ENCODE measurements at places on chromosomes 5 and 9.

DNA sequence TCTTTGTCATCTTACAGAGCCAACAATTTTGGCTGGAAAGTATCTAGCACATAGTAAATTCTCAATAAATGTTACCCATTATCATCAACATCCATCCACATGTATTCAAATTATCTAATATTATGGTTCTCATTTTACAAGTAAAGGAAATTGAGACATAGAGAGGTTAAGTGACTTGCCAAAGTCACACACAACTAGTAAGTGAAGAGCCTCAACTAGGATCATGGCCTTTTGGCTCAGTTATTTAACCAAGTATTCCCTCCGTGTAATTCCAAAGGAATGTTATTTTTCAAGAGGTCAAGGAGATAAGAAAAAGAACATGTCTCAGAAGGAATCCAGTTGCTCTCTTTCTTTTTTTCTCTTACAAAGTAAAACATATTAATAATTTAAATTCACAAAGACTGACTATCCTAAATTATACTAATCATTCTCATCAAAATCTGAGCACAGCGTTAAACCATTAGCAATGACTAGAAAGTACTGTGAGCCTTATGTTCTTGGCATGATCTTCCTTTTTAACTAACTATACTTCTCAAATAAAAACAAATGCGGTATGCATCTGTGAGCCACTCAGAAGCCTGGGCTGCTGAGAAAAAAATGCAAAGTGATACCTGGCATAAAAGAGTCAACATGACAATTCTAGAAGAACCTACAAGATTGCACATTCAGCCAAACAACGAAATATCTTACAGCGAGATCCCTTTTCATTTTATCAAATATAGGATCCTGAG, 350.9 kb downstream of the GLIS3 start:
- no peak for DNase-seq

DNA sequence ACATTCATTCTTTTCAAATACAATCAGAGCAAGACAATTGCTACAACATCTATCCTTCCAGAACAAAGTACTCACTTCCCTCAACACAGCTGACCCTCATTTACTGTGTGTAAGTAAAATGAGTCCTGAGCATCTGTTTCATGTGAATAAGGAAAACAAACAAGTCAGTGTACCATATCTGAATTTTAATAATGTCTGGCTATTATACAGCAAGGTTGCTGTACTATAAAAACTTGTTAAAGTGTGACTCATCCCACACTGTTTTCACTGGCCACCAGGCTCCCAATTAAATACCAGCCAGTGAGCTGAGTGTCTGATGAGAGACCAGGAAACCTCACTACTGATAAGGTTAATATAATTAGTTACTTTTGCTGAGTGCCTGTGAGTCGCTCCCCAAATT, 339.8 kb downstream of the AGTPBP1 start:
- no peak for DNase-seq

GRCh38 chr5:175897285-175897684, 25.9 kb downstream of the CPLX2 start:
- no peak for DNase-seq

DNA sequence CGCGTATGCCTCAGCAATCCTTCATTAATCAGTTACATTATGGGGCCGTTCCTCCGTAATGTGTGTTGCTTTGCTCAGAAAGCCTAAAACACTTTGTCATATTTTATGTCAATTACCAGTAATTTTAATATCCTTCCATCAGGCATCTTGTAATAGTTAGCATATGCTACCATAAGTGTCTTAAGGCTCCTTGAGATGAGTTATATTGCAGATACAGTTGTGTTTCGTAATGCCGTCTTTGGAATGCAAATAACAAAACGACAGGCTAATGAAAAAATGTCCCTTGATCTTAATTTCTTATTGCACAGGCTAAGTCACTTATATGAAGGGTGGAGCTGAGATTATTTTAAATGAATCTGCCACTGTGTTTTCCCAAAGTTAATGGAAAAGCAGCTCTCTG, 50.5 kb downstream of the TBCA start:
- no peak for DNase-seq

- DNase-seq: no peak
Measured at GRCh38 chr5:15717001-15717400, 217.0 kb downstream of the FBXL7 start.

DNA sequence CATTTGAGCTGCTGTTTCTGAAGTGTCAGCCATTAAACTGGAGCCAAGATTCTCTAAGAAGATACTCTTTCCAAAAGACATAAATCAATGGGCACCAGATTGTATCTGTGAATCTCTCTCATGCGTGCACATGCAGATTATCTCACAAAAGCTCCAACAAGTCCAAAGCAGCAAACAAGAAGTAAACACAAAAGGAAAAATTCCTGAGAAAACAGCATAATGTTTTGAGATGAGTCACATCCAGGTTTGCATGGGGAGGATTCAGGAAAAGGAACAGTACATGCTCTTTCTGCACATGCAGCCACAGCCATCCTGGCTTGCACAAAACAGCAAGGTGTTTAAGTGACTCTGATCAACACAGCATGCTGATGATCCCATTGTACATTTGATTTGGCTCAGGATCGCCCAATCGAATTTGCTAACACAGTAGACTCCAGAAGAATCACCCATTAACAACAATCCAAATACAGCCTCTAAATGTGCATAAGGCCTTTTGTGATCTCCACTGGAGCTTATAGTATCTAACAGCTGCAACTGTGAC, 143.1 kb downstream of the ELAVL2 start:
- DNase-seq: peak; percentile 38

- no peak for DNase-seq
Measured at GRCh38 chr5:2204366-2205184, 321.9 kb upstream of the IRX4 start.

- no peak for DNase-seq
Measured at GRCh38 chr9:89441655-89441970, 56.3 kb downstream of the SEMA4D start.

- DNase-seq: no peak
Measured at GRCh38 chr5:147633173-147633572, 123.3 kb upstream of the DPYSL3 start.

- no peak for DNase-seq
Measured at GRCh38 chr9:34027845-34028574, 20.7 kb downstream of the UBAP2 start.

DNA sequence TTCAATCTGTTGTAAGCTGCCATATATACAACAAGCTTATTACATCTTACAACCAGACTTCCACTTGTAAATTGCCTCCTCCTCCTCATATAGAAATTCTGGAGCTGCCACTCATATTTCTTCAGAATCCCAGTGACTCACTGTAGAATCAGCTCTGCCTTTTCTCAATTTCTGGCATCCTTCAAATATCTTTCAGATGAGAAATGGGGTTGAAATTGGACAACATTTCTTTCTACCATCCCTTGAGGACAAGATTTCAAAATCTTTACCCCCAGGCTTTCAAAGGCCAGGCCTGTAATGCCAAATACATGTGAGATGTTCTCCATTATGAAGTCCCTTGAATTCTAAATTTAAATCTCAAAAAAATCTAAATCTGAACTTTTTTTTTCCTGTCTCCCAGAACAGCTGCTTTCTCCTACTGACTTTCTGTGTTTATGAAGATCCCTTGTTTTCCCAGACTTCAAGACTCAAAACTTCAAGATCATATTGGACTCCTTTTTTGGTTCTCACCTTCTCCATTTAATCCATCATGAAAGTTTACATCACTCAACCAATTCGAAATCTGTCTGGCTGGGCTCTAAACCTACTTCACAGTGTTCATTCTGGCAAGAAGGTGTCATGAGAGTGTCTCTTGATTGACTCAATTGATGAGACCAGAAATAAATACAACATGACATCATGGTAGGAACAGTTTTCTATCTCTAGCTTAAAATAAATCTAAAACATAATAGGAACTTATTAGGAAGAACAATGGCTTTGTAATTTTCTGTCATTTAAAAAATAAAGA, 109.8 kb downstream of the HMHB1 start:
- no peak for DNase-seq

GRCh38 chr9:35903049-35903448, 3.0 kb upstream of the HRCT1 start:
- DNase-seq: peak; percentile 64

- no peak for DNase-seq
Measured at GRCh38 chr5:168847511-168848073, 268.4 kb upstream of the PANK3 start.

GRCh38 chr5:115840873-115841272, 492 bp downstream of the ATG12 start:
- no peak for DNase-seq

- DNase-seq: no peak
Measured at GRCh38 chr9:4491626-4491975, 1.3 kb downstream of the SLC1A1 start.

- no peak for DNase-seq
Measured at GRCh38 chr9:131807144-131807983, 67.5 kb upstream of the RAPGEF1 start.

GRCh38 chr5:11791792-11792191, 112.5 kb downstream of the CTNND2 start:
- no peak for DNase-seq

DNA sequence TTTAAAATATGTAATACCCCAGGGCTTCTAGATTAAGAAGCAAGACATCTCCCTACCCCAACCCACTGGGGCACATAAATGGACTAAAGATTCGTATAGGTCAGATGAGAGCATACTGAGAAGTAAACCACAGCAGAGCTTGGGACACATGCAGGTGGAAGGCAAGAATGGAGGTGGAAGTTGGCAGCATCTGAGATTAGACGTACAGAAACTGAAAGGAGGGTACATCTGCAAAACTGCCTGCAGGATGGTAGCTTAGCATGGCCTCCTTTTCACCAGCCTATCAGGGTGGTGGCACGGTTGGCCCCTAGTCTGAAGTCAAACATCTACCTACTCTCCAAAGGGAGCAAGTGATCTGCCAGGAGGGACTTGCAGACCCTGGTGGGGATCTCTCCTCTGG, 181.8 kb downstream of the TSSK1B start:
- no peak for DNase-seq

- DNase-seq: no peak
Measured at GRCh38 chr5:150579462-150580400, 60.7 kb upstream of the SYNPO start.

DNA sequence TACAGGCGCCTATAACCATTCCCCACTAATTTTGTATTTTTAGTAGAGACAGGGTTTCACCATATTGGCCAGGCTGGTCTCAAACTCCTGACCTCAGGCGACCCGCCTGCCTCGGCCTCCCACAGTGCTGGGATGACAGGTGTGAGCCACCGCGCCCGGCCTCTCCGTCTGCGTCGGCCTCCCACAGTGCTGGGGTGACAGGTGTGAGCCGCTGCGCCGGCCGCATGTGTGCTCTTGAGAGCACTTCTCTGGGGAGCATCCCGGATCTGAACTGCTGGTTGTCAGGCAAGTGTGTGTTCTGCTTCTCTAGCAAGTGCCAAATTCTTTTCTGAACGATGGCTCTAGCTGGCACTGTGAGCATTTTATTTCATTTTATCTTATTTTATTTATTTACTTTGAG, 3.7 kb upstream of the ENTPD2 start:
- DNase-seq: no peak

DNA sequence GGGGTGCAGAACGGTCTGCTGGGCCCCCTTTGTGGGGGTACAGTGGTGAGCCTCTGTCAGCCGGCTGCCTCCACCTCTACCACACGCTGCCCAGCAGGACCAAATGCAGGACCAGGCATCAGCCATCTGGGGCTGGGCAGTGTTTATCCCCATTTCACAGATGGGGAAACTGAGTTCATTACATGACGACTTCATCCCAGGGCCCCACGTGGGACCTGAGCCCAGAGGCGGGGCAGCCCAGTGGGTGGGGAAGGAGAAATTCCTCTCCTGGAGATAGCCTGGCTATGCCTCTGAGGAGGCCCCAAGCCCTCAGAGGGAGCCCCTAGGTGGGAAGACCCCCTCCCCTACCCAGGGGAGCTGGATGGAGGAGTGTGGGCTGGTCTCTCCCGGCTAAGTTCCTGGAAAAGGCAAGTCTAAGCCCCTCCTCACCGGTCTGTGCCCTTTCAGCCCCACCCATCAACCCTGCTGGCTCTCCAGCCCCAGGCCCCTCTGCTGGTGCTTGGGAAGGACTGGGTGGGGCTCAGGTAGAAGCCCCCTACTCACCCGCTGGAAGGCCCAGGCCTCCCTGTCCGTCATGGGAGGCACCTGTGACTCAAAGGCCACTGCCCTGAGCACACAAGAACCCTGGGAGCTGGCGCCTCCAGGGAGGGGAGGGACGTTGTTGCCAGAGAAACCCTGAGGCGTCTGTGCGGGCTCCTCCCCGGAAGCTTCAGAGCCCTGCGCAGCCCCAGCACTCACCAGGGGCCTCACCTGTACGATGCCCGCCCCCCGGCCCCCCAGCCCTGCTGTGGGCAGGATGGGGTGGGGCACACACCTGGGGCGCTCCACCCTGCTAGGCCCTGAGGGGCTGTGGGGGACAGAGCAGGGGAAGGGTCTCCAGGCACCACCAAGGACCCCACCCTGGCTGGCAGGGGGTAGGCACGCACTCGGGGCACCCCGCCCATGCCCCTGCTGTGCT, 7.4 kb upstream of the CCDC187 start:
- DNase-seq: no peak

GRCh38 chr5:126044111-126044668, 379.0 kb upstream of the GRAMD2B start:
- peak; percentile 80 for DNase-seq

DNA sequence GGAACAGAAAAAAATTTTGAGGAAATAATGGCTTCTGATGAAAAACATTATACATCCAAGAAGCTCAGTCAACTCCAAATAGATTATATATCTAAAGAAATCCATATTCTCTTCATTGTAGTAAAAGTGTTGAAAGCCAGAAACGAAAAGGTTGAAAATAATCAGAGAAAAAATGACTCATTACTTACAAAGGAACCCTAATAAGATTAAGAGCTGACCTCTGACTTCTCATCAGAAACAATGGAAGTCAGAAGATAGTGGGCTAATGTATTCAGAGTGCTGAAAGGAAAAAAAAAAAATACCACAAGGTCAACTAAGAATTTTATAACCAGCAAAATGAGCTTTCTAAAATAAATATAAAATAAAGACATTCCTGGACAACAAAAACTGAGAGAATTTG, 60.0 kb downstream of the HSD17B4 start:
- no peak for DNase-seq

DNA sequence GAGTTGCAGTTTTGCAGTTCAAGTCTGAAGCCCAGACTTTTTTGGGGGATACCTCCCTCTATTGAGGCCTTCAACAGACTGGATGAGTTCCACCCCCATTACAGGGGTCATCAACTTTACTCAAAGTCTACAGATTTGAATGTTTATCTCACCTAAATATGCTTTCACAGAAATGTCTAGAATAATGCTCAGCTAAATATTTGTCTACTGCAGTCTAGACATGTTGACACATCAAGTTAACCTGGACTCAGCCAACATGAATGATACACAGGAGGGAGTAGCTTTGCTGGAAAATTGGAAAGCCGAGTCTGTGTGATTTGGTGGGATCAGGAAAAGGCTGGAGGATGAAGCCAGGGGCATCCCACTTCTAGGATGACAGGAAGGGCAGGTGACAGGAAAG, 128.0 kb upstream of the ICE1 start:
- DNase-seq: no peak

DNA sequence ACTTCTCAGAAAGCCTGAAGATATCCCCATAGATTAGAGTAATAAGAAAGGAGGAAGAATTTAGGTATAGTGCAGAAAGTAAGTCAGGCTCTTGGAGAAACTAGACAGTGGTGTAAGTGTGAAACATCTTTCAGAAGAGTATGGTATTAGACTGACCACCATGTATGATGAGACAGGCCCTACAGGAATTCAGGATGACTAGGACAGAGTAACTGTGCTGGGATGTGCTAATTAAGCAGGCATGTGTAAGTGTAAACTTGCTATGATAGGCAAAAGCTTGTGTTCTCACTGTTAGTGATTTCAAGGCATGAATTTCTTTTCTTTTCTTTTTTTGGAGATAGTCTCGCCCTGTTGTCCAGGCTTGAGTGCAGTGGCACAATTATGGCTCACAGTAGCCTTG, 70.8 kb downstream of the RAB24 start:
- no peak for DNase-seq

- DNase-seq: no peak
Measured at GRCh38 chr5:43315682-43316081, 2.5 kb upstream of the HMGCS1 start.
